DMS79 treated with DMSO at 0.1 percent for 48 hours (cell line): ENCODE measurements at places on chromosomes 6 and 20.

GRCh38 chr6:90574610-90575009 is 12.3 kb downstream of the MAP3K7 start:
- no peak for DNase-seq

- DNase-seq = no peak
Observed at GRCh38 chr6:10112871-10113549, 301.9 kb downstream of the TFAP2A start.

- DNase-seq = no peak
Observed at GRCh38 chr6:21208081-21208795, 385.3 kb upstream of the SOX4 start.

GRCh38 chr20:46358346-46359058 is 47.9 kb downstream of the ELMO2 start:
- no peak for DNase-seq

GRCh38 chr6:158044525-158044888 is 62.8 kb downstream of the SYNJ2 start:
- no peak for DNase-seq

GRCh38 chr20:58997141-58997770 is 9.8 kb downstream of the CTSZ start:
- DNase-seq = no peak

GRCh38 chr20:45545754-45546453 is 1.3 kb downstream of the EPPIN start:
- DNase-seq = peak; percentile 3

DNA sequence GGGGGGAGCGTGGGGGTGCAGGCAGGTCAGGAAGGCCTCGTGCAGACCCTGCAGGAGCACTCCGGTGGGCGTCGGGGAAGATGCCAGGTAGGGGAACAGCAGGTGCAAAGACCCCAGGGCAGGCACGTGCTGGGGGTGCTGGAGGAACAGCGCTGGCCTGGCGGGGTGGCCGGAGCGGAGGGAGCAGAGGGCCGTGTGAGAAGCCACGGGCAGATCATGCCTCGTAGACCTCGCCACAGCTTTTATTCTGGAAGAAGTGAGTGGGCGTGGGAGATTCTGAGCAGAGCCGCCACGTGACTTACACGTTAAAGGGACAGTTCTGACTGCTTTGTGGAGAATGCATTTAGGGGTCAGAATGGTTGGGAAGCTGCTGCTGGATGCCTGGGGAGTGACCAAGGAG is 9.3 kb downstream of the NTSR1 start:
- DNase-seq = no peak

GRCh38 chr20:45998761-45999160 is 9.9 kb upstream of the MMP9 start:
- no peak for DNase-seq

- no peak for DNase-seq
Observed at GRCh38 chr6:72218125-72218524, 331.8 kb downstream of the RIMS1 start.

GRCh38 chr20:62217913-62218773 is 1.9 kb downstream of the HRH3 start:
- no peak for DNase-seq

GRCh38 chr6:36120979-36121786 is 9.1 kb upstream of the MAPK13 start:
- DNase-seq = no peak

- DNase-seq = peak; percentile 60
Observed at GRCh38 chr20:49386848-49387580, 95.5 kb downstream of the KCNB1 start.

- no peak for DNase-seq
Observed at GRCh38 chr6:25875926-25876602, 2.0 kb upstream of the SLC17A3 start.

GRCh38 chr6:110878751-110879522 is 4.4 kb downstream of the AMD1 start:
- DNase-seq = no peak

- no peak for DNase-seq
Observed at GRCh38 chr6:169618526-169619490, 83.0 kb downstream of the WDR27 start.

- no peak for DNase-seq
Observed at GRCh38 chr6:25617997-25618396, 34.0 kb upstream of the SCGN start.

- no peak for DNase-seq
Observed at GRCh38 chr6:88168362-88168761, 2.2 kb upstream of the CNR1 start.

- DNase-seq = no peak
Observed at GRCh38 chr20:33480048-33480447, 9.8 kb upstream of the CBFA2T2 start.

GRCh38 chr6:89400050-89400449 is 12.0 kb downstream of the RRAGD start:
- no peak for DNase-seq

DNA sequence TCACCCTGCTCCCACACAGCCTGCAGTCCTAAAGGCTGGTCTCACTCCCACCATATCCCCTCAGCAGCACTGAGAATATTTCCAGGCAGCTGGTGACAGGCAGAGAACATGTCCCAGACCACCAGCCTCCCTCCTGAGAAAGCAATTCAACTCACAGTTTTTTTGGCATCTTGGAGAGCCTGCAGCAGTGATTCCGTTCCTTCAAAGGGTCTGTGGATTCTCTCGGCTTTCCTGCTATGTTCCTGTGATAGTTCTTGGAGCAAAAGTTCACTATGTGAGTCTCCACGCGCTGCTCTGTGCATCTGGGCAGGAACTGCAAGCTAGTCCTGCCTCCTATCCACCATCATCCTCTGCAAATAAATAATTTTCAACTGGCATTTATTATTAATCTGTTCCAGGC is 448.3 kb upstream of the HSF2 start:
- no peak for DNase-seq

GRCh38 chr20:56953048-56953586 is 313.3 kb downstream of the BMP7 start:
- DNase-seq = no peak

- DNase-seq = no peak
Observed at GRCh38 chr20:50819349-50819748, 24.5 kb downstream of the BCAS4 start.

DNA sequence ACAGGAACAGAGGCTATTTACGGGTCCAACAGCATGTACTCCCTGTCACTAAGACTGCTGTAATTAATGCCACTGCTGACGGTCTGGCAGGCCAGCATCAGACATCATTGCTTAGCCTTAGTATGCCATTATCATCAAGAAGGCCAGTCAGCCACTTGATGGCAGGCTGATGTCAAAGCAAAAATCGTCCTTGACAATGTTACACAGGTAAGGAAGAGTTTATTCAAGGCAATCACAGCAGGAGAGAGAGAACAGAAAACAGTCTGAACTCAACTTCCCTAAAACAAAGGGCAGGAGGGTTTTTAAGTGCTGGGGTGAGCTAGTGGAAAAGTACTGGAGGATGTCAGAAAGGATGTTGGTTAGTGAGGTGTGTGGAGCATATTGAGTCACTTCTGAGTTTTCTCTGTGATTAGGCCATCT is 25.1 kb downstream of the FKBP1C start:
- no peak for DNase-seq

DNA sequence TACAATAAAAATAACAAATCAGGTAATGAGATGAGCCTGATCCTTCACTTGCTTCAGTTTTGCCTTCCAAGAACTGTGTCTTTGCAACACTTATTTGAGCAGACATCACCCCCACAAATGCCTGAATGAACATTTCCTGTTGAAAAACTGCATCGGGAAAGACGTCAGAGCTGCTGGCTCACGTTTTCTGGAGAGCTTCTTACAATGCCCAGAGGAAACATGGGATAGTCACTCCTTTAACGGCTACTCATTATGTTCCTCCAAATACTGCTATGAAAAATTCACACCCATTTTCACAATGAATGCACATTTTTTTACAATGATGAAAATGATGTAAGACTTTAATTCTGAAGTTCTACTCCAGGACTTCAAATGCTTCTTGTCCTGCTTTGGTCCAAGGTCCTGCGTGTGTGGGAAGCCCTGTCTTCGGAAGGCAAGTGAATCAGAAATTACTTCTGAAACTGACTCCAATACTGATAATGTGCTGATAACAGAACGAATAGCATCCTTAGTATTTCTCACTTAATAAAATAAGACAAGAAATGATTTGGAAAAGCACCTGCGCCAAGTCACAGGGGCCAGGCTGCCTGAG is 238.0 kb downstream of the ANKRD60 start:
- DNase-seq = no peak

- no peak for DNase-seq
Observed at GRCh38 chr6:91099479-91099878, 512.6 kb upstream of the MAP3K7 start.

DNA sequence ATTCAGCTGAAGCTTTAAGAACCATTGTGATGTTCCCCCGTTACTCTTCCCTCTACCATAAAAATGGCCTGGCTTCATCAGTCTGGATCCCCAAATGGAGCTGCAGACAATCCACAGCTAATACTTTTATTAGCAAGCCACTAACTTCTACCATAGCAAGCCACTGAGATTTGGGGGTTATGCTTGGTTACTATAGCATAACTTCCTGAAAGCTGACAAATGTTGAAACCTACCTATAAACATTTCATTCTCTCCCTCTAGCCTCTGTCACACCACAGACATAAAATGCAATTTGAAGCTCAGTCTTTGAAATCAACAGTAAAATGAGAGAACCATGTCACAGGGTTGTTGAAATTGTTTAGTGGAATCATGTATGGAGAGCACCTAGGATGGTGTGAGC is 3.0 kb upstream of the HTR1E start:
- no peak for DNase-seq

GRCh38 chr6:46000905-46001304 is 14.8 kb downstream of the CLIC5 start:
- no peak for DNase-seq

DNA sequence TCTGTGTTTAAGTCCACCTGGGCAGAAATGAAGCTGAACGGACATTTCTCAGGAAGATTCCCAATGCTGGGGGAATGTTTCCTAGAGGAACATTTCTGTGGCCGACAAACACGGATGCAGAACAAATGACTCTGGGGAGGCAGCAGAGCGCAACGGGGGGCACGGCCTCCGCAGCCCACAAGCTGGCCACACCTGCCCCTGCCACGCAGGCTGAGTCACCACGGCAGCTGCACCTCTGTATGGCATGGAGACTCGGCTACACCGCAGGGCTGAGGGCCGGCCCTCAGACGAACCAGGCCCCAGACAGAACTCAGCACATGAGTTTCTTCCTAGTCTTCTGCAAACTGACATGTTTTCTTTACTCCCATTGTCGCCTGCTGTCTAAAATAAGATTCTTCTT is 10.0 kb upstream of the PRR18 start:
- DNase-seq = no peak

DNA sequence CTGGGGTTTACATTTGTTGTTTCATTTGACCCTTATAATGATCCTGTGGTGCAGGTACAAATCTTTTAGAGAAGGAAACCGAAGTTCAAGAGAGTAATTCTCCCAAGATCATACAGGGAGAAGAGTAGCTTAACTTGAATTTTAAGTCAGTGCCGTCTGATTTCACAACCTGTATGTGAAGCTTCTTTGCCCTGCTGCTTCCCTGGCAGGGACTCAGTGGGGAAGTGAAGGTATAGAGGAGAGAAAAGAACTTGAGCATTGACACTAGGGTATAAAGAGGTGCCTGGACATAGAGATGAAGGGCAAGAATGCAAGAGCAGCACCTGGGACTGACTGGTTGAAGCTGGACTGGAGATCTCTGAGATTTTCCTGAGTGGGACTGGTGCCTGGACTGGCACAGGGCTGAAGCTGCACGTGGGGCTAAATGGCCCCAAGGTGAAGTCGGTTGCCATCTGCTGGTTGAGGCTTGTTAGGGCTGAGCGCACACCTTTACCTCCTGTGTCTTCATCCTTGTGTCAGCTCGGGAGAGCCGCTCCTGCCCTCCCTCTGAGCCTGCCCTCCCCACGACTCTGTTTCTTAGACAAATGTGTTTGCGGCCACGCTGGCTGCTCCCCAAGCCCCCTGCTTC is 41.8 kb downstream of the FARS2 start:
- DNase-seq = no peak

DNA sequence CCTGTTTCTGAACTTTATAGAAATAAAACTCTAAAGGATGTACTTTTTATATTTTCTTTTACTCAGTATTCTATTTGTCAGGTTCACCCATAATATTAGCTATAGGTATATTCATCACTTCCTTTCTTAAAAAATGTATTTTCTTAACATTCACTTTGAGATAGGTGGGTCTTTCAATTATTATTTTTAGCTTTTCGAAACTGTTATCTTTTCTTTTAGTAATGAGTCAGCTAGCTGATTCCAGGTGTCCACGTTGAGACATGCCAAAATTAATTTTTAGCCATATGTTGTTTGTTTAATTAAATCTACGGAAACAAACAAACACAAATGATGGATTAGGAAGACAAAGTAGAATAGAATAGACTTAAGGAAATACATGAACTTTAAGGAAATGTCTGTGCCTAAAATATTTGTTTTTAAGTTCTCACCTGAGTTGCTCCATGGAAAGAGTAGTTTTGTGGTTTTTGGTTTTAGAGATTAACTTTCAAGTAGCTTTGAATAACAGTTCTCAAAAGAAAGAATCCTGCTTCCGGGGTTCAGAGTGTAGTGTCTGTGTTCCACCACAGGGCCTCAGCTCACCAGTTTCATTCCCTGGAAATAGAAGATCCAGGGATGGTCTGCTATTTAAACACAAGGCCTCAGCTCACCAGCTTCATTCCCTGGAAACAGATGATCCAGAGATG is 435.0 kb downstream of the HAO1 start:
- no peak for DNase-seq

DNA sequence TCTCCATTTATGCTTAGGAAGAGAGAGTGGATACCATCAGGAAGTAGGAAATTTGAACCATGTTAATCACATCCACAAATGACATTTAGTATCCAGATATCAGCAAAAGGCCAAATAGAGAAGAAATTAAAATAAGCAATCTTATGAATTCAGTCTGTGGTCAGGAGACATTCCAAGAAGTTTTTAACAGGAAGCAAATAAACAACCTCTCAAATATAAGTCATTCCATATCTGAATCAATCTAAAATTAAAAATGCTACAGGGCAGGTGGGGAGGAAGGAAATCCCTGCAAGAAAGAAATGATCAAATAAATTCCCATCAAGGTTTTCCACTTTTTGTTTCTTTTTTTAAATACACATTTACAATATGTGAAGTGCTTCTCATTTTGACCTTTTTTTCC is 520.6 kb downstream of the LMBRD1 start:
- no peak for DNase-seq

DNA sequence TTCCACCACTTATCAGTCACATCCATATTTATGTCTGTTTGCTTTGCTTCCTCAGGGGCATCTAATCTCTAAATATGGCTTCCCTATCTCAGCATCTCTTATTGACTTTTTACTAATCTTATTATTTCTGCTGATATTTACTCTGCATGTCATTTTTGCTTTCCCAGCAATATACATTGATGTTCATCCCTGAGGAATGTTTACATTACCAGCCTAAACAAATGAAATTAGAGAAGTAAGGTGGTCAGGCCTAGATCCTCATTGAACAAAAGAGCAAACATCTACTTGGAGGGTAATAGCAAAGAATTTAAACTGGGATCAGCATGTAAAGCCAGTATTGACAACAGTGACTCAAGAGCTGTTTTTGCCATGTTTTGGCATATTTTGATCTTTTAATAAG is 546.4 kb downstream of the MMUT start:
- no peak for DNase-seq
